Germinal center (tissue), 1 donor: ENCODE measurements at places on chromosomes 13 and 19.

- no peak for DNase-seq
These were observed 772 bp downstream of the FAM174C start for GRCh38 chr19:1275976-1276627.

- no peak for DNase-seq
These were observed 185.2 kb upstream of the SOX1 start for GRCh38 chr13:111881700-111882099.

DNA sequence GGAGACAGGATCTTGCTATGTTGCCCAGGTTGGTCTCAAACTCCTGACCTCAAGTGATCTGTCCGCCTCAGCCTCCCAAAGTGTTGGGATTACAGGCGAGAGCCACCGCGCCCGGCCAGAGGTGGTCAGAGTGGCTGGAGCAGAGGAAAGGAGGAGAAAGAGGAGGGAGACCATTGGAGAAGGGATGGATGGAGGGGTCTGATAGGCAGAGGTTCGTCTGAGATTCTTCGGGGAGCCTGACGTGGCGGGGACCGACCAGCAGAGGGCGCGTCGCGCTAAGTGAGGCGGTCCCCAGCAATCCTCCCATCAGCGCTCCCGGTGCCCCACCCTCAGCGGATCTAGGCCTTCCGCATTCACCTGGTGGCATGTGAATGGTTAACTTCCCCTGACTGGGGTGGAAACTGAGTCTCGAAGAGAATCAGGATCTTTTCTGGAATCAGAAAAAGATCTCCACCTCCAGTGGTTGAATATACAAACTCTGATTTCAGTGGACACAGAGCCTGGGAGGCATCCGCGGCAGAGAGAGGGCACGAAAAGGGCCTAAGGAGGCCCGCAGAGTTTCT is 8.8 kb downstream of the GTPBP3 start:
- DNase-seq = peak; percentile 85

- DNase-seq = peak; percentile 40
These were observed 58.0 kb downstream of the MAP4K1 start for GRCh38 chr19:38559428-38560401.

GRCh38 chr13:42398533-42398932 is 126.6 kb downstream of the AKAP11 start:
- no peak for DNase-seq

DNA sequence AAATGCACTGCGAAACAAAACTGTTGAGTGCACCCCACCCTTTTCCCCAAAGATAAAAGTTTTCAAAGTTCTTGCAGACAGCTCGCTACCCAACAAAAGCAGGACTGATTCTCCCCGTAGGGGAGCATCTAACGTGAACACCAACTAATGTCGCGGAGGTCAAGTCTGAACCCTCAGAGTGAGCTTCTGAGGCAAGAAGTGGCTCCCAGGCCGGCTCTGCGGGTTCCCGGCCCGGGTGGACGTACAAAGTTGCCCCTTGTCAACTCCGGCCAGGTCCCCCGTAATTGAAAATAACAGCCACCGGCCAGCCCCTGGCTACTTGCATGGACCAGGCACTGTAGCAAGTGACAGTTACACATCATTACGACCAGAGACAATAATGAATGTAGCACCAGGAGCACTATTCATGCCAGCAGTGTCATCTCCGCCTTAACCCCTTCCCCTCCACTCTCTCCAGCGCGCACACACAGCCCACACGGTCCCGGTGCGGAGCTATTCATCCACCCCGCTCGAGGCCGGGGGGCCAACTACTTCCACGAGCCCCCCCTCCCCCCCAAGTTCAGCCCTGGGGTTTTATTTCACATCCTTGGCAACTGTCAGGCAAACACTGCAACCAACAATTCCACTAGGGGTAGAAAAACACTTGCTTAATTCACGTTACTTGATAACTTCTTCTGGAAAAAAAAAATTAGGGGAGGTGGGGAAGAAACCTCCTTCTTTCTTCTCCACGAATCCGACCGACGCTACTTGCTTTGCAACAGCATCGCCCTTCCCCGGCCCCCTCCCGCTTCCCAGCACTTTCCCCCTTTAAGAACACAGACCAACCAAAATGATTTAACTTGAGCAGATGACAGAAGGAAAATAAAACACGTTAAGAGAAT is 1.2 kb downstream of the KLF12 start:
- DNase-seq = peak; percentile 21
